HT1080 (cell line): ENCODE measurements at places on chromosomes 6 and 20. TPM values are rescaled to one million over a fixed set of nuclear protein-coding genes. Genes with fewer than 3 reads are reported as not detected.
A peak's percentile ranks its signal among the peaks of the same experiment; 100 is the strongest.

Gene WASF1
- total RNA-seq = 12.1 and 14.2 TPM in 2 replicates

Gene CARMIL1
- total RNA-seq = 8.8 and 9.8 TPM in 2 replicates

GRCh38 chr6:137976430-137976829 lies 109.4 kb downstream of the TNFAIP3 start:
- DNase-seq = no peak

GRCh38 chr6:46051962-46052361 lies 36.3 kb upstream of the CLIC5 start:
- no peak for DNase-seq

DNA sequence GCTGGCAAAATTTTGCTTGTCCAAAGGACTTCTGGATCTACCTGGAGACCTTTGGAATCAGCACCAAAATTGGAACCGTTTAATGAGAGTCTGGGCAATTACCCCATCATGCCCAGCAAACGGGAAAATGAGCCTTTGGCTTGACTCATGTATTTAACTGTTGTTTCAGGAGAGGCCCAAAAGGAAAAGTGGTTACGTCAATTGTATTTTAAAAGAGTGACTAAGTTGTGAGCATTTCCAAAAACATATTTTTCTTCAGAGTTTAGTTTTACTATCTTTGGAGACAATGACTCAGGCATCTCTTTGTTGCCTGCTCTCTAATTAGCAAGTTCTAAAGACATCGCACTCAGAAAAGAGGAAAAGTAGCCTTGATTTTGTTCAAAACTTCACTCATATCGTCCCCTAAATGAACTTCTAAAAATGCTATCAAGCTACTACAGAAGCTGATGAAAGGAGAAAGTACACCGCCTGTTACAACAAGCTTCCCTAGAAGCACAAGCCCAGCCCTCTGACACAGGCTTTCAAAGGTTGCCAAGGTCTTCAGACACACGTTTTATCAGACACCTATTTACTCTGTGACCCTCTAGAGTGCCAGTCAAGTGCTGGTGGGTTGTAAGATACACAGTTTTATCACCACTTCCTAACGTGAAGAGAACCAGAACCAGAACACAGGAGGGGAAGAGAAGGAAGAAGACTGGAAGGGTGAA lies 146.2 kb downstream of the TBX18 start:
- peak; percentile 89 for DNase-seq

Gene MCHR2
- total RNA-seq = not detected in 2 replicates

- peak; percentile 54 for DNase-seq
Measured at GRCh38 chr20:45229264-45230056, 8.3 kb downstream of the SEMG2 start.

DNA sequence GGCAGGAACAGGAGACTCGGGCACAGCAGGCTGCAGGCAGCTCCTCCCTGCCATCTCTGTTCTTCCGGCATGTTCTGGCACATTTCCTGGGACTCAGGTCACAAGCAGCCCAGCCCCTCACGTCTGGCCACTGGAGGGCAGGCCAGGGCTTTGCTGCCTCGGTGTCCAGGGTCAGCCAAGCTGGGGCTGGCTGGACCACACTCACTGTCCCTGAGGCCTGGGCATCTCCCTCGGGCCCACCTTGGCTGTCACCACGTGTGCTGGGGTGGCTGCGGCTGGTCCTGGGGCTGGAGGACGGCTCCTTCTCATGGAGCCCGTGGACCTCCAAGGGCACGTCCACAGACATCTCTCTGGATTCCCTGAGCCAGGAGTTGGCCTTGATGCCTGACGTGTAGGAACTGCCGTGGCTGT lies 18.5 kb downstream of the FRMD1 start:
- peak; percentile 53 for DNase-seq

Gene FGD2
- 0.08 TPM in 1 of 2 replicates, not detected in the other for total RNA-seq

DNA sequence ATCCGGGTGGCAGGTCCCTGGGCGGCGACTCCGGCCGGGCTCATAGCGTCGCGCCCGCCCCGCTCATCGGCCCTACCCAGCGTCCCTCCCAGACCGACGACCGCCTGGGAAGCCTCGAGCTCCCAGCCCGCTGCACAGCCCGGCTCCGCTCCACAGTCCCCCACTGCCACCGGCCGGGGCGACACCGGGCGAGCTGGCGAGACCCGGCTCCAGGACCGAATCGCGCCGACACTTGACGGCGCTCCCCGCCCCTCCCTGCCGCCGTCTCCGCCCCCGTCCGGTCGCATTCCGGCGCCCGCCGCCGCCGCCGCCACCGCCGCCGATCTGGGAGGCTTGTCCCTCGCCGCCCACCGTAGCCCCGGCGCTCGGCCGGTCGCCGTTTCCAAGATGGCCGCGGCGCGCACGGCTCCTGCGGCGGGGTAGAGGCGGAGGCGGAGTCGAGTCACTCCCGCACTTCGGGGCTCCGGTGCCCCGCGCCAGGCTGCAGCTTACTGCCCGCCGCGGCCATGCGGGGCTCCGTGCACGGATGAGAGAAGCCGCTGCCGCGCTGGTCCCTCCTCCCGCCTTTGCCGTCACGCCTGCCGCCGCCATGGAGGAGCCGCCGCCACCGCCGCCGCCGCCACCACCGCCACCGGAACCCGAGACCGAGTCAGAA lies at the start of gene MAP3K4:
MAP3K4 (plus strand) TSS at position 364 of the 655 bp plus-strand sequence; CDS start at position 527, 163 bp downstream.
- peak; percentile 71 for DNase-seq

DNA sequence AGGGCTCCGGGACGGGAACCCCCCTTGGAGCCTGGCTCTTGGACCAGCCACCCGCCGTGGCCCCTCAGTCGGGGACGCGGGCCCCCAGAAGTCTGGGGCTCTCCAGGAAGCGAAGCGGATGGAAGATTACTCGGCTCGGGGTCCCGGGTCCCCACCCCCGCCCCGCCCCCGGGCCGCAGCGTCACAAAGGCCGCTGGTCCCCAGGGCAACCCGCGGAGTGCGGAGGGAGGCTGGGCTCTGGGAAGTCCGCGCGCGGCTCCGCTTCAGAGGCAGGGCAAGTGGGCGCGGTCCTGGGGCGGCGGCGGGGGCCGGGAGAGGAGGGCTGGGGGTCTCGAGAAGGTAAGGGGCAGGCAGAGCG lies at the start of gene FNDC11:
FNDC11 (plus strand) TSS at position 227 of the 358 bp plus-strand sequence. CDS start 1,505 bp downstream, outside the sequence.
- no peak for DNase-seq

DNA sequence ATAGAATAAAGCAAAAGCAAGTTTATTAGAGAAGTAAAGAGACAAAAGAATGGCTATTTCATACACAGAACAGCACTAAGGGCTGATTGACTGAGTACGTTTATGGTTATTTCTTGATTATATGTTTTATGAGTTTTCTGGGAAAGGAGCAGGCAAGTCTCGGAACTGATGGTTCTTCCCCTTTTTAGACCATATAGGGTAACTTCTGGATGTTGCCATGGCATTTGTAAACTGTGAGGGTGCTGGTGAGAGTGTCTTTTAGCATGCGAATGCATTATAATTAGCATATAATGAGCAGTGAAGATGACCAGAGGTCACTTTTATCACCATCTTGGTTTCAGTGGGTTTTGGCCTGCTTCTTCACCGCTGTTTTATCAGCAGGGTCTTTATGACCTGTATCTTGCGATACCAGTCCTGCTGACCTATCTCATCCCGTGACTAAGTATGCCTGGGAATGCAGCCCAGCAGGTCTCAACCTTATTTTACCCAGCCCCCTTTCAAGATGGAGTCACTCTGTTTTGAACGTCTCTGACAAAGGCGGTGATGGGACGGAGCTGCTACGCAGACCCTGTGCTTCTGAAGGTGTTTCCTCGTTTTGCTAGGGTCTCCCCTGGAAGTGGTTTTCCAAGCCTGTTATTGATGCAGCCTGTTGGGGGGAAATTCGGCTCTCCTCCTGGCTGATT lies 45.4 kb upstream of the BMP6 start:
- no peak for DNase-seq

Gene HDGFL1
- total RNA-seq = not detected in 2 replicates

DNA sequence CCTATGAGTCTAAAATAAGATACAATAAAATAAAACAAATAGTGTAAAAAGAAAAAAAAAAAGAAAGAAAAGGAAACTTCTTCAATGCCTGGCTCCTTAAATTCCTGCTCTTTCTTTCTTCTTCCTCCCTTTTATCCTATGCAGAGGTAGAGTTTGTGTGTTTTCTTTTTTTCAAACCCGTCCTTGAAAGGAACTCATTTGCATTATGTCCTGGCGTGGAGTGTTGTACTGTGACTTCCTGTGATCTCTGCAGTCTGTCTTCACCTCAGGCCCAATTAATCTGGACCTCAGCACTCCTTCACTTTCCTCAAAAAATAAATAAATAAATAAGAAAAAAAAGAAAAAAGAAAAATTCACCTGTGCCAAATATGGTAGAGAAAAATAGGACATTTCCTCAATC lies 541.9 kb upstream of the SPTLC3 start:
- no peak for DNase-seq

DNA sequence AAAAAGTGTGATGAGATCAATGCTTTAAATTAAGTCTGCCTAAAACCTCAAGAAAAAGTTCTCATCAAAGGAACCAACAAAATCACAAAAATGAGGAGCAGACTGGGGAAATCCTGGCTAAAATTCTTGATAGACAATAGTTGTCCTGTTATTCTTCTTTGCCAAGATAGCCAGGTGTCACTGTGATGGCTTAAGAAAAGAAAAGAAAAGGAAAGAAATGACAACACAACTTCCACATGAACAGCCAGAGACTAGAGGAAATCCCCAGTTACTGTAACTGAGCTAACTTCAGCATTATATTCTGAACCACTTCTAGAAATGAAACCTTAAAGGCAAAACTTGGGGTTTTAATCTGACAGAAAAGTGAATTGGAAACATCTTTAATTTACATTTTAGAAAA lies 129.6 kb downstream of the CD24 start:
- no peak for DNase-seq

DNA sequence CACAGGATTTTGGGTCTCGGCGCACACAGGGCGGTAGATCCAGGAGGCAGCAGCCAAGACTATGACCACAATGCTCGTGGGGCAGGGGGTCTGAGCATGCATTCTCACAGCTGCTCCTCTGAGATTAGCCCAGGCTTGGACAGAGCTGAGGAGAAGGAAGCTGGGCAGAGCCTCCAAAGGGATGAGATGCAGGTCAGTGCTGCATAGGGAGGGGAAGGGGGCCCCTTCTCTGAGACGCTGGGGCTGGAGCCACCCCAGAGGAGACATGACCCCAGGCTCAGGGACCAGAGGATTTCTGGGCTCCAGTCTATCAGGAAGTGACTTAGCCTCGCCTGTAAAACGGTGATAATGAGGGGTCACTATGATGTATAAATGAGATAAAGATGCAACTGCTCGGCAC lies 93.9 kb downstream of the BFSP1 start:
- DNase-seq = no peak

GRCh38 chr6:54737247-54737646 lies 109.3 kb upstream of the FAM83B start:
- peak; percentile 33 for DNase-seq

- no peak for DNase-seq
Measured at GRCh38 chr6:30143780-30144179, 7.8 kb downstream of the TRIM40 start.

Gene DOK5
- 0.31 TPM in 1 of 2 replicates, not detected in the other for total RNA-seq

Gene DEFB132
- total RNA-seq = not detected in 2 replicates

GRCh38 chr20:38779247-38780097 lies 26.0 kb upstream of the PPP1R16B start:
- no peak for DNase-seq

- peak; percentile 45 for DNase-seq
Measured at GRCh38 chr20:51966296-51966971, 164.1 kb upstream of the SALL4 start.

Gene AVP
- not detected in 2 replicates for total RNA-seq

DNA sequence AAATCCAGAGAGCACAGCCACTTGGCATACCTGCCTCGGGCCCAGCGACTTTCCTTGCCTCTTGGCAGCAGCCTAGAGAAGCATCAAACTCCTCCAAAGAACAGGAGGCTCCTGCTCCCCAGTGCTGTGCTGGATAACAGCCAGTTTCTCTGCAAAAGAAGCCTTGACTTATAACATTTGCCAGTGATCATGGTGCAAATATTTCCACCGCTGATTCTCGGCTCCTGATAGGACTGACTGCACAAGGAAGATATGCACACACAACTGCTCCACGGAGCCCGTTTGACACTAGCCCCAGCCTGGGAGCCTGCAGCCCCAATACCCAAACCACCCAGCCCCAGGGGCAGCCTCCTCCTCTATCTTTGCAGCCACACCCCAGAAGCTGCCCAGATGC lies 17.5 kb downstream of the ACSS1 start:
- no peak for DNase-seq

GRCh38 chr20:46057856-46058598 lies 29.0 kb downstream of the SLC12A5 start:
- no peak for DNase-seq

DNA sequence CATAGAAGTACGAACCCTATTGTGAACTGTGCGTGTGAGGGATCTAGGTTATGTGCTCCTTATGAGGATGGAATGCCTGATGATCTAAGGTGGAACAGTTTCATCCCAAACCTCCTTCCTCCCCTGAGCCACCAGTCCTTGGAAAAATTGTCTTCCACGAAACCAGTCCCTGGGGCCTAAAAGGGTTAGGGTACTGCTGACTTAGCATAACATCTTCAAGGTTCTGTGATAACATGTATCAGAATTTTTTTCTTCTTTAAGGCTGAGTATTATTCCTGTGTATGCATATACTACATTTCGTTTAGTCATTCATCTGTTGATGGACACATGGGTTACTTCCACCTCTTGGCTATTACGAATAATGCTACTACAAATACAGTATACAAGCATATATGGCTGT lies 80.2 kb downstream of the TSHZ2 start:
- no peak for DNase-seq

DNA sequence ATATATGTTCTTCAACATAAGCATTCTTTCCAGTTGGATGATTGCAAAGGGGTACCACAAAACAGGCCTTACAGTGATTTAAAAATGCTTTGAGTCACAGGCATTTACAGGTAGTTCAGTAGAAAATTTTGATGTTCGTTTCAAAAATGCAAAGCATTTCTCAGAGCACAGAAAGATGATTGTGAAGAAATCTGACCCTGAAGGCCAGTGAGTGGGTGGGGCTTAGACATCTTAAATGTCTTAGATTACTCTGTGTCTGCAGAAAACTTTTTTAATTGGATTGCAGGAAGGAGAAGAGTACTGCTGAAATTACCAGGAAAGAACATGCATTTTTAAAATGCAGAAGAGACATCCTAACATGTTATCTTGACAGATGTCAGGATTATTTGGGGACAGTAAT lies 268.3 kb downstream of the CDKAL1 start:
- no peak for DNase-seq

Gene RAB44
- total RNA-seq = not detected in 2 replicates

Gene LCA5
- total RNA-seq = 0.33 and 0.37 TPM in 2 replicates
